Activated gamma-delta T cell treated with Interleukin-2 at 50 U/mL for 16 hours (primary cell): ENCODE measurements at places on chromosomes 12 and 14.

DNA sequence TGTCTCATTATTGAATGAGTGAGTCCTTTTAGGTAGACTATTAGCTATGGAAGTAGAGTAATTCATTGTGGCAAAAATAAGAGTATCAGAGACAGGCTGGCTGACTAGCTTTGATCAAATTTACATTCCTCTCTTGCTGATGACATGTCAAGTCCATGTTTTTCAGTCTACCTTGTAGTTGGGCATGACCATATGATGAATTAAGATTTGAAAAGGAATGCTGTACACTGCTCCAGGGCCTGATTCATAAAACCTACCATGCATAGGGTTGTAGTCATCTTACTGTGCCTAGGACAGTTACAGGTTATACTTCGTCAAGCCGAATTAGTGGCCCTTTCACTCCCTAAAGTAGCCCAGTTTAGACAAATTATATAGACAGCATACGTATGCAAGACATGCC is 545.7 kb upstream of the MIS18BP1 start:
- no peak for DNase-seq

GRCh38 chr14:104150136-104151025 is 12.0 kb downstream of the KIF26A start:
- no peak for DNase-seq

GRCh38 chr14:50229681-50230080 is 1.7 kb downstream of the SOS2 start:
- DNase-seq, result no peak

DNA sequence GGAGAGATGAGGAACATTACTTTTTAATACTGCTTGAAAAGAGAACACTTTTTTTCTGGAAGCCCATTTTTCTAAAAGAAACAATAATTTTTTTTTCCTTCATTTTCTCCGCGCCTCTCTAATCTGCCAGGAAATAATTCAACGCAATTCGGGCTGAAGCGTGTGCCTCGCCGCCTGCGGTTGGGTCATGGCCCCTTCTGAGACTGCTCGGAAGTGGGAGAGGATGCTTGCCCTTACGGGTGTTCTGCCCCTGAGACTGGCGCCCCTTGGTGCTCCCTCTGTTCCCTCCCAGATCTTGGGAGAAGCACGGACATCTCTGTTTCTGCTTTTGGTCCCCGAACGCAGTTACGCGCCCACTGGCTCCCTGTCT is 332 bp upstream of the TBC1D30 start:
- no peak for DNase-seq

- DNase-seq, result no peak
Observed at GRCh38 chr14:74863274-74863673, 12.7 kb downstream of the PROX2 start.

GRCh38 chr12:65830305-65830704 is 6.0 kb downstream of the HMGA2 start:
- no peak for DNase-seq

GRCh38 chr12:88638966-88639760 is 58.9 kb upstream of the KITLG start:
- no peak for DNase-seq

DNA sequence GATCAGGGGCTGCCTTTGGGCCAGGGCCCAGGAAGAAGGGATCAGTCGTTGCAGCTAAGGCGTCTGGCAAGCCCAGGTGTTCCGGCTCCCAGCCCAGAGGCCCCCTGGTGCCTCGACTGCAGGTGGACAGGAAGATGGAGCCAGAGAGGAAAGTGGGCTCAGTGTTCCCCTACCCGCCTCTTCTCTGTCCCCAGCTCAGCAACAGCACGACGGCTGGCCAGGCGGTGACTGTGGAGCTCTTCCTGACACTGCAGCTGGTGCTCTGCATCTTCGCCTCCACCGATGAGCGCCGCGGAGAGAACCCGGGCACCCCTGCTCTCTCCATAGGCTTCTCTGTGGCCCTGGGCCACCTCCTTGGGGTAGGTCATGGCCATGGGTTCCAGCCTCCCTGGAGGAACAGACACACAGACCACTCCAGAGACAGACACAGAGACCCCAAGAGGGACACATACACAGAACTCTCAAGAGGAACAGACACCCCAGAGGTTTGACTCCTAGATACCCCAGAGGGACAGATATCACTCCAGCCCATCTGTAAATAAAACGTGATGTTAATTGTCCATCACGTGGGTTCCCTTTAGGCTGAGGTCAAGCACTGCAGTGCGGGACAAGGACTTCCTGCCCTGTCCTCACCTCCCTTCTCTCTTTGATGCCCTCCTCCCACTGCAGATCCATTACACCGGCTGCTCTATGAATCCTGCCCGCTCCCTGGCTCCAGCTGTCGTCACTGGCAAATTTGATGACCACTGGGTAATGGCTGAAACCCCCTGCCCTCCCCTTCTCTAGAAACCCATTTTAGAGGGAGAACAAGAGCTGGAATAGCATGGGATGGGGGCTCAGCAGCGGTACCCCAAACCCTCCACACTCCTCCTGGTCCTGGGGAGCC is 3.7 kb downstream of the AQP2 start:
- DNase-seq, result no peak

- DNase-seq, result no peak
Observed at GRCh38 chr12:33818313-33818712, 204.0 kb upstream of the ALG10 start.

- no peak for DNase-seq
Observed at GRCh38 chr14:41973178-41973577, 366.5 kb downstream of the LRFN5 start.

DNA sequence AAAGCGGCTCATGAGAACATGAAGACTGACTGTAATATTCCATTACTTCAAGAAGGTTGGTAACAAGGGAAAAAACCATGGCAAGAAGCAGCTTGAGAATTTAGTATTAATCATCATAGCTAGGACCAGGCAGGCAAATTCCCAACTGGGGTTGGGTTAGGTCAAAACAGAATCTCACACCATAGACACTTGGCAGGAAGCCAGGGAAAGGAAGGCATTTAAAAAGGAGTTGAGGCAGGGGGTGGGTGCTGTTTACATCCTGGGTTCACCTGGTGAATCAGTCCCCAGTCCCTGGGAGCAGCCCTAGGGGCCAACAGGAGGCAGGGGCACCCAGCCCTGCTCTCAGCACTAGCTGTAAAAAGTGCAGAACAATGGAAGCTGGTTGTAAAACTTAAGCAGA is 108.6 kb downstream of the EGLN3 start:
- no peak for DNase-seq

DNA sequence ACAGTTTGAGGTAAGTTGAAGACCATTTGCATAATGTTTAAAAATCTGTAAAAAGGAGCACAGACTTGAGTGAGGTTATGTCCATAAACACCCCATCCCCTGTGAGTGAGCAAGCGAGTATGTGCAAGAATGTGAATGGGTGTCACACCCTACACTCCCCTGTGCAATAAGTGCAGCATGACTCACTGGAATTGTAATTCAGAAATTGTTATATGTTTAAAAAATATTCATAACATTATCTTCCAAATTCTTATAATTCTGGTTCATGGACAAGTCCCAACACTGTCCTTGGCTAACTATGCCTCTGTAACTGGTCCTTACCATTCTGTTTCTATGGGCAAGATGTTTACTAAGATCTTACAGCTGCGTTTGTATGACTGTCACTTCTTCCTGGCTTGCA is 207.8 kb upstream of the FAR2 start:
- DNase-seq, result no peak

DNA sequence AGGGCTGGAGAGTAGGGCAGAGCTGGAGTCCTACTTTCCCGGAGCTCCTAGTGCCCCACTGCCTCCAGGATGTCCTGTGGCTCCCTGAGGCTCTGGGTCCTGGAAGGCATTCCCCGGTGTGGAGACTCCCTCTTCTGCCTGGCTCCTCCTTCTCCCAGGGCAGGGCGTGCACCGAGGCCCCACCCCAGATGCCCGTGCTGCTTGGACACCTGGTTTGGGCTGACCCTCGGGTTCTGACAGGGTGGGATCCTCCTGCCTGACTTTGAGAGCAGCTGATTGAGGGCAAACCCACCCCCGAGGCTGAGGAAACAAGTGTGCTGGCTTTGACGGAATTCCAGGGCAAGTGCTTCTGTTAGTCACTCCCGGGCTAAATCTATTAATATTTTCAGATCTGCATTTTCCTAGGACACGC is 15.4 kb downstream of the TEAD4 start:
- DNase-seq, result no peak

DNA sequence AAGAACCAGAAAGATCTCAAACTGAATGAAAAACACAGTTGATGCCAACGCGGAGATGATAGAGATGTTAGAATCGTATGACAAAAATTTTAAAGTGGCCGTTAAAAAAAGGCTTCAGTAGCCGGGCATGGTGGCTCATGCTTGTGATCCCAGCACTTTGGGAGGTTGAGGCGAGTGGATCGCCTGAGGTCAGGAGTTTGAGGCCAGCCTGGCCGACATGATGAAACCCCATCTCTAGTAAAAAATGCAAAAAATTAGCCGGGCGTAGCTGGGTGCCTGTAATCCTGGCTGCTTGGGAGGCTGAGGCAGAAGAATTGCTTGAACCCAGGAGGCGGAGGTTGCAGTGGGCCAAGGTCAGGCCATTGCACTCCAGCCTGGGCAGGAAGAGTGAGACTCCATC is 5.4 kb upstream of the ACVRL1 start:
- DNase-seq, result no peak

GRCh38 chr12:93107514-93108312 is 178.6 kb upstream of the EEA1 start:
- no peak for DNase-seq

GRCh38 chr14:39366460-39367386 is 65.5 kb downstream of the FBXO33 start:
- DNase-seq, result no peak
